ENCODE measurements at places on chromosomes 11 and 22.

DNA sequence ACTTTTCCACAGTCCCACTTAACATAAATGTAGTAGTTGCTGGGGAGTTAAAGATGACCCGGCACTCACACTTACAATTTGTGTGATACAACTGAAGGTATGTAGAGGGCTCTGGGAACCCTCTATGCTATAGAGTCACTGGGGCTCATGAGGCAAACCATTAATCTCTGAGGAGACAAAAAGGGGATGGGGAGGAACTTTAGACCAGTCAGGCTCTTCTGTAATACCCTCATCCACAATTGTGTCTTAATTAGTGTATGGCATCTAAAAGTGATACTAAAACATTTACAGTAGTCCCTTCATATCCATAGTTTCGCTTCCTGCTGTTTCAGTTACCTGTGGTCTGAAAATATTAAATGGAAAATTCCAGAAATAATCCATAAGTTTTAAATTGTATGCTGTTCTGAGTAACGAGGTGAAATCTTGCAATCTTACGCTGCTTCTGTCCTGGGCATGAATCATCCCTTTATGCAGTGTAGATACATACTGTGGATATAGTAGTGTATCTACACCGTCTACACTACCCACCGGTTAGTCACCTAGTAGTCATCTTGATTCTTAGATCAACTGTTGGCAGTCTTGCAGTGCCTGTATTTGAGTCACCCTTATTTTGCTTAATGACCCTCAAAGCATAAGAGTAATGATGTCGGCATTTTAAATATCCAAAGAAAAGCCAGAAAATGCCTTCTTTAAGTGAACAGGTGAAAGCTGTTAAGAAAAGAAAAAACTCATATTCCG lies 12.2 kb downstream of the CBL start:
- DNase-seq, result no peak

DNA sequence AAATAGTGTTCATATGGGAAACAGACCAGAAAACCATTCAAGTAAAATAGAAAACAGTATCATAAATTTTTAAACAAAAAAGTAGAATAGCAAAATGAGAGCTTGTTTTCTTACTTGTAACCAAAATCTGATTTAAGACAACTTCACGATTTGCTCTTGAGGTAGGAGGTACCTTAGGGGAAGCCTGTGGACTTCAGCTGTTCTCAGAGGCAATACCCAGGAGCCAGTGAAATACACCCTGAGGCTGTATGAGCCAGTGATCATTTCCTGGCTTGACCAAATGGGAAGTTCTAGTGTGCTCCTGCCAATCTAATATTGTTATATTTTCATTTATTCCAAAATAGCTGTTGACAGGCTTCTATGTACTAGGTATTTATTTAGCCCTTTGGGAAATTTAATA lies 104.8 kb downstream of the ARHGAP42 start:
- DNase-seq, result no peak

DNA sequence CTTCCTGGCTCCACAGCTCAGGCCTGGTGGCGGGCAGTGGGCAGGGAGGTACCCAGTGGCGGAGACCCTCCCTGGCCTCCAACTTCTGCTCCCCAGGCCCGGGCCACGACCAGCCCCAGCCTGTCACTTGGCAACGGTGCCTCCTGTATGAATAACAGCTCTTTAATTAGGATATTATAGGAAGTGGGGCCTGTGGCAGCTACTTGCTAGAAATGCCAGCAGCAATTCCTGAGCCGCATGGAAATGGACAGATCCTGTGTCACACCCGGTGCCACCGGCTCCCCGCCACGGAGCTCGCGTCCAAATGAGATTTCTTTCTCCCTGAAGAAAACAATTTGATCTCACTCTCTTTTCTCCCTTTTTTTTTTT lies 104.5 kb downstream of the CHST1 start:
- no peak for DNase-seq

DNA sequence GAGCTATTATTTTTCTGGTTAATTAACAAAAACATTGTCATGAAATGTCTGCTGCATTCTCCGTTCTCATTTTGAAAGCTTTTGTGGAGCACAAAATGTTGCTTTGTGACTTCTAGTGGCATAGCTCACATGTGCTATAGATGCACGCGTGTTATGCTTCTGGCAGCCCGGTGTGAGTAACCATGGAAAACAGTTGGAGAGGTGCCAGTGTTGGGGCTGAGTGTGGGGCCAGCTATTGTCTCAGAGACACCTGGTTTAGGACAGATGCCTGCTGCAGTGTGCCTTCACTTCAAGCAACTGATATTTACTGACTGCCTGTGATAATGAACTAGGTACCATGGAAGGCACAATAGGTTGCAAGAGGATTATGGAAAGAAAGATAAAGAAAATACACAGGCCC lies 760.6 kb downstream of the NTM start:
- DNase-seq, result no peak

DNA sequence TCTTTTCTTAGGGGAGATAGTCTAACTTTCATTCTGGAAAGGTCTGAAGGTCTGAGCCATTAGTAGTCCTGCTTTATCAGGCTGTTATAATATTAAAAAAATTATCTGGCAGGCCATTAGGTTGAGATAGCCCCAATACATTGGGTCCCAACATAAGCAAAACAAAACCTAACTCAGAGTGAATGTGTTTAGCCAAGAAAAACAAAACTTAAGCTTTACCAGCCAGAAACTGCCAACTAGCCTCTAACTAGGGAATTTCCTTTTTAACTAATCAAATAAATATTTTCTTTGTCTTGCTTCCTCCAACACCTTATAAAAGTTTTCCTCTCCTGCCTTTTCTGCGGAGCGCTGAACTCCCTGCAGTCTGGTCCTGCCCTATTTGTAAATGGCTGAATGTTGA lies 1137.7 kb upstream of the CNTN5 start:
- DNase-seq, result no peak

- no peak for DNase-seq
Measured at GRCh38 chr11:60872961-60873524, 5.7 kb downstream of the ZP1 start.

- DNase-seq, result no peak
Measured at GRCh38 chr22:22882033-22882717, 5.4 kb upstream of the IGLL5 start.

GRCh38 chr11:45266676-45267020 lies 19.5 kb downstream of the SYT13 start:
- DNase-seq, result no peak

DNA sequence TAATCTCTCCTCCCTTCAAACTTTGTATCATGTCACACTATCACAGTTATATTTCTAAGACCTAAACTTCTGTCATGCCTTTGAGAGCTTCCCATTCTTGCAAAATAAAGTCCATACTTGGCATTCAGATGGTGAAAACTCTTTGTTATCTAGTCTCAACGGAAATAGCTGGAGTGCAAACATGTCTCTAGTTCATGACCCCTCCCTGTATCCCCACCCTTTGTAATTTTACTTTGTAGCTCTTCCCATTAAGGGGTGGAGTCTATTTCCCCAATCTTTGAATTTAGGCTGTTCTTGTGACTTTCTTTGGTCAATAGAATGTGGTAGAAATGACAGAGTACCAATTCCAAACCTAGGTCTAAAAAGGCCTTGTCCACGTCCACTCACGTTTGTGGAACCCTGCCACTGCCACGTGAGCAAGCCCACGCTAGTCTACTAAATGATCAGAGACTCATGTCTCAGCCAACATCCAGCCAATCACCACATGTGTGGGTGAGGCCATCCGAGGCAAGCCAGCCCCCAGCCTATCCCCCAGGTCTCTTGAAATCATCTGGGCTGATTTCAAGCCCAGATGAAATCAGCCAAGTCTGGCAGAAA lies 23.4 kb downstream of the SLN start:
- DNase-seq, result no peak

GRCh38 chr22:46245511-46245910 lies 4.6 kb downstream of the CDPF1 start:
- no peak for DNase-seq

- DNase-seq, result no peak
Measured at GRCh38 chr11:43931717-43932039, 10.8 kb upstream of the C11orf96 start.

GRCh38 chr11:21229224-21229623 lies 559.8 kb downstream of the NELL1 start:
- DNase-seq, result no peak

DNA sequence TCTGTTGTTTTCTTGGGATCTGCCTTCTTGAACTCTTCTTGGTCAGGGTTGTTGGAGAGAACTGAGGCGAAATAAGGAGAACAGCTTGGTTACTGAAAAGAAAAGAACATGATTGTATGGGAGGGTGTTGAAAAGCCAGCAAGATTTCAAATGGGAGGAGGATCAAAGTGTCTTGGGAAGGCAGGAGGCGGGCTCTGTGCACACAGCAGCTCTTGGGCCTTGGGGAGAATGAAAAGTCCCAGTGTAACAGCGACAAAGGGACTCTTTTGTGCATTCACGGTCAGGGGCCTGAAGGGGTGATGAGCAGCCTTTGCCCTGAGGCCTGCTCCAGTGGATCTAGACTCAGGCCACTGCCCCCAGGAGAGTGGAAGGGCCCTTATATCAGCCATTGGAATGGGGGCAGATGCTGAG lies 135.4 kb downstream of the ADAMTS15 start:
- DNase-seq, result no peak

GRCh38 chr11:47101406-47101805 lies 75.3 kb downstream of the ARFGAP2 start:
- DNase-seq, result no peak

DNA sequence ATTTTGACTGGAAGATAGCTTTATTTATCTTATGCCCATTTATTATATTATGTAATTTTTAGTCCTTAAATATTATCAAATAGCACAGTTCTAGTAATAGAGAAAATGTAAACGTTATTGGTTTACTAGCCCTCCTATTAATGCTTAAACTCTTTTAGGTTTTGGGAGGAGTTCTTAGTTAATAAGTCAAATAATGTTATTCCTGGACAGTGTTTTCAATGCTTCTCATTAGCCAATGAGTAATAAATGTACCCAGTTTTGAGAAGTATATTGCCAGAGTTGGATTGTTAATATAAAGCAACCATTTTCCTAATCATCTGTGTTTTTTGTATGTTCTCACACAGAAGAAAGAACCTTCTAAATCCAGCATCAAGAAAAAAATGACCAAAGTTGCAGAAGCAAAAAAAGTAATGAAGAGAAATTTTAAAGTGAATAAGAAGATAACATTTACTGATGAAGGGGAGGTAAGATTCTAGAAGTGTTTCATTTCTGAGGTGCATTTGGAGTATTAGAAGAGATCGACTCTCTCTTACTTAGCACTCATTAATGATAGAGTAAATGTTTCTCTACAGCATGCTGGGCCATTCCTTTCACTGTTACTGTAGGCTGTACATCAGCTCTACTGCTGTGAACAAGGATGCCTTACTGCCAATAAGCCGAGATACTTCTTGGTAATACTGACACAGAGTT lies 173.4 kb downstream of the DDX10 start:
- DNase-seq, result no peak

DNA sequence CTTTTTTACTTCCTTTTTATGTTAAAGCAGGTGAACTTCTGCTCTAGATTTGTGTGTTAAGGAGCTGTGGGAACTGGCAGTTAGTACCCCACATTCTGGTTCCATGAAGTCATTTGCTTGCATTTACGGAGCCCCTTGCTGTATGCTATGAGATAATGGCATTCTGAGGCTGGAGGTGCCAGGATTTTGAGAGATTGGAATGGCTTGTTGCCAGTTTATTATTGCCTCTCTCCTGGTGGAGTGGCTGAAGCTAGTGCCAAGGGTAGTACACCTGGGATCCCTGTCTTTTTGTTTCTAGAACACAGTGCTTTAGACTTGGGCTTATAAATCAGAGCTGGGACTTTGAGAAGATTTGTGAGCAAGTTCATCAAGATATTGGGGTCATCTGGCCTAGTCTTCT lies 73.8 kb downstream of the STIM1 start:
- no peak for DNase-seq

DNA sequence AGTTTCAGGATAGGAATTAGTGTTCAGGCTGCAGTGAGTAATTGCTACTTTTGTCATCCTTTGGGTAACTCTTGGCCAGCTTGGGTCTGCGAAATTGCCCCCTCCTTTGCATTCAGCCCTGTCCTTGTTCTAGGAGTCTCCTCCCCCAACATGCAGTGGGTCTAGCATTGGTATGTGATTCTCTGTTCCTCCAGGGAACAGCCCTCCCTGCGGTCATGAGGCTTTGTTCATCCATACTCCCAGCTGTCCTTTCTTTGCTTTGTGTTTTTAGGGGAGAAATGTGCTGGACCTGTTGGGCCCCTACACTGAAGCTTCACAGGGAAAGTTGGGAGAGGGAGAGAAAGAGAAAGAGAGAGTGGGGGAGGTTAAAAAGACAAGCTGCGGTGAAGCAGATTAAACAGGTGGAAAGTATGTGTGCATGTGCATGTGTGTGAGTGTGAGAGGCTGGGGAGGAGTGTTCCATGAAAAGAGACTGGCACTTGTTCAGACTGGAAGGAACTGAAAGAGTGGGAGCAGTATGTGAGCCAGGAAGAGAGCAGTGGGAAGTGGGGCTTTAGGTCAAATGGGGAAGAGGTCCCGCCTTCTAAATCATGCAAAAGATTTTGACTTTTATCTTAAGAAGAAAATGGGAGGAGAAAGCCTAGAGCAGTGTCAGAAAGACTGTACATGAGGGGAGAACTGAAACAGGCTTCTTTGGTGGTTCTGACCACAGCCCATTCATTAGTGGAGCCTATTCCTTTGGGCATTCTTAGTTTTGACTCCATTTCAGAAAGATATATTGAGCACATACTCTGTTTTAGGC lies 17.9 kb upstream of the SESN3 start:
- no peak for DNase-seq

GRCh38 chr11:134341805-134342571 lies 10.2 kb downstream of the GLB1L2 start:
- no peak for DNase-seq

GRCh38 chr11:35483131-35483820 lies 42.1 kb downstream of the PAMR1 start:
- no peak for DNase-seq

DNA sequence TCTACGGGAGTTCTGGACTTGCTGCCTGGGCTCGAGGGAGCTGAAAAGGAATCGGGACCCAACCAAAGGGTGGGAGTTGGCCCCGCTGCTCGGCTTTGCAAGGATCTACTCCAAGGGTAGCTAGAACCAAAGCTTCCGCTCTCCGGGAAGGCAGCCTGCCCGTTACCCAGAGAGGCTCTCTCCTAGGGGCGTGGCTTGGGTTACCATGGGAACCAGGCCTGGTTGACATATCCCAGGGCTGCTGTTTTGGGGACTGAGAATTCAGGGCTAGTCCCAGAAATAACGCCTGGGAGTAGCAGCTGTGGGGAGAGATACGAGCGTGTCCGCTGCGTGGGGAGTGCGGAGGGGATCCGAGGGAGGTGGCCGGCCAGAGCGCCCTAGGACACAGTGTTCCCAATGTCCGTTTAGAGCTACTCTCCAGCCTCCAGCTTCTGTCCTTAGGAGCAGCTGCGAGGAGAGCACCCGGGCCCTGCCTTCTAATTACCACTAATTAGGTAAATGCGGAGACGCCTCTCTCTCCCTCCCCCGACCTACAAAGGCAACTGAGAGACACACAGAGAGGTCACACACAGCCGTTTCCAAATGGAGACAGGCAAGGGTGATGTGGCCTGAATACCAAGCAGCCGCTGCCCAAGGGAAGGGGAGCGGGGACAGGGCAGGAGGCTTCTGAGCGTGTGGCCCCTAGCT lies 141.6 kb upstream of the CADM1 start:
- no peak for DNase-seq

Measured in GF-D8 (cell line).